Activated CD4-positive, alpha-beta T cell treated with anti-CD3 and anti-CD28 coated beads for 48 hours (primary cell): ENCODE measurements at places on chromosomes 4 and X.

DNA sequence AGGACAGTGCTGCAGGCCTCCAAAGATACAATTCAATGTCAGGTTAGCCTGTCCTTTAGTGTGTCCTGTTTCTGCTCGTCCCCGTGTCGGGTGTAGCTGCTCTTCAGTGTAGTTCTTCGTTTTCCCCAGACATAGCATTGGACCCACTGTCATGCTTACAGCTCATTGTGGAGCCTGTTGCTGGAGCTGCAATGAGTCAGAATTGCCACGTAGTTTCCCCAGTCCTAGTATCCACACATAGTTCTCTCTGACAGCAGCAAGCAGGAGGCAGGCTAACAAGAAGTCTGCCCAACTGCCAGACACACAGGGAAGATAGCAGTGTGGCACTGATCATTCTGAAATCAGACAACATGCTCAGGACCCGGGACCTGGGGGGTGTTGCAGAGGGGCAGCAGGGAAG, 49.2 kb downstream of the MOSPD2 start:
- DNase-seq: peak; percentile 5

GRCh38 chr4:24769571-24769970, 25.8 kb upstream of the SOD3 start:
- no peak for DNase-seq

DNA sequence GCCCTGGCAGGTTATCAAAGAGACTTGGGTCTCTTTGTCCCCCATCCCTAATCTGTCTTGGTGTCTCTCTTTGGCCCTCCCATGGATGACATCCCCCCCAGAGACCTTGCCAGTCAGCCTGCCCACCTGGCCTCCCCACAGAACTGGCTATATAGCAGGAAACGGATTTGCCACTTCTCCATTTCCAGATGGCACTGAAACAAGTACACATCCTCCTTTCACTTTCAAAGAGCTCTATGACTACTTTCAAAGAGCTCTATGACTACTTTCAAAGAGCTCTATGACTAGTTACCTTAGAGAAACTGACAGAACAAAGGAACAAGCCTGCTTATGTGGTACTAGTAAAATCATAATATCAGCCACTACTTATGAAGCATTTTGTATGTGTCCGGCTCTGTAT, 175.3 kb downstream of the MAML3 start:
- DNase-seq: peak; percentile 12

- no peak for DNase-seq
Observed at GRCh38 chr4:2824836-2825381, 18.7 kb upstream of the ADD1 start.

- DNase-seq: no peak
Observed at GRCh38 chr4:157838366-157838765, 334.5 kb downstream of the GASK1B start.

- no peak for DNase-seq
Observed at GRCh38 chrX:16702700-16703599, 9.5 kb downstream of the CTPS2 start.

- DNase-seq: no peak
Observed at GRCh38 chr4:108058685-108059440, 69.2 kb downstream of the HADH start.

DNA sequence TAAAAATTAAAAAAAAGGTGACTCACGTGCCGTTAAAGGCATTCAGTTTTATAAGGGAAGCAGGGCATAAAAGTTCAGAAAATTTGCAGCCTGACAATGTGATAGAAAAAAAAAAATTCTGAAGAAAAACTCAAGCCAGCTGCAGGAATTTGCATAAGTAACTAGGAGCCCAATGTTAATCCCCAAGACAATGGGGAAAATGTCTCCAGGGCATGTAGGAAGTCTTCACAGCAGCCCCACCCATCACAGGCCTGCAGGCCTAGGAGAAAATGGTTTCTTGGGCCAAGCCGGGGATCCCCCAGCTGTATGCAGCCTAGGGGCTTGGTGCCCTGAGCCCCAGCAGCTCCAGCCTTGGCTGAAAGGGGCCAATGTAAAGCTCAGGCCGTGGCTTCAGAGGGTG, 31.2 kb downstream of the CHM start:
- no peak for DNase-seq

DNA sequence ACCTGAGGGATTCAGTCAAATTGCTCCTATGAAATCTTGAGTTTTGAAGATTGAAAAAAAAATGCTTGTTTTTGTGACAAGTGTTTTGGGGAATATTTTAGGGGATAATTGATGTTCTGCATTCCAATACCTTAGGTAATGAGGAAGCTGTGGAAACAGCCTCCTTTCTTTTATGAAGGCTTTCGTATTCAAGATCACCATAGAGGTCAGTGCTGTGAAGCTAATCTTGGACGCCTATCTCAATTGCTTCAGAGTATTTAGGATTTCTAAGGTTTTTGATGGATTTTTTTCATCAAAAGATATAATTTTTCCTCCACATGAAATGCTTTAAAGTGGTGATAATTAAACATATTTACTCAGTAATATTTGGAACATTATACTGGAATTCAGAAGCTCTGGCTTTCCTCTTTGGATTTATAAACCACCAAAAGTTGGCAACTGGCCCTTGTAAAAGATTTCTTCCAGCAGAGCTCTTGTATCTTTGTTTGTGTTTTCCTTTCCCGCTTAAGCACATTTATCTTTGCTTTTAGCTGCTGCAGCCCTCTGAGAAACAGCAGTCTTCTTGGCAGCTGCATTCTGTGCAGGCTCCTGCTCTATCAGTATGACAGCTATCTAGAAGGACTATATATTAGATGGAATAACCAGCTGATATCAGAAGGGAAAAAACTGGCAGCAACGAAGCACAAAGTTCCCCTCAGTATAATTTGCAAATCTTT, 63.7 kb downstream of the HMGB2 start:
- no peak for DNase-seq

- no peak for DNase-seq
Observed at GRCh38 chr4:153137159-153137558, 67.1 kb upstream of the TRIM2 start.

- DNase-seq: no peak
Observed at GRCh38 chr4:98822144-98822543, 106.8 kb downstream of the EIF4E start.

GRCh38 chr4:6474053-6474568, 1.7 kb upstream of the PPP2R2C start:
- no peak for DNase-seq

DNA sequence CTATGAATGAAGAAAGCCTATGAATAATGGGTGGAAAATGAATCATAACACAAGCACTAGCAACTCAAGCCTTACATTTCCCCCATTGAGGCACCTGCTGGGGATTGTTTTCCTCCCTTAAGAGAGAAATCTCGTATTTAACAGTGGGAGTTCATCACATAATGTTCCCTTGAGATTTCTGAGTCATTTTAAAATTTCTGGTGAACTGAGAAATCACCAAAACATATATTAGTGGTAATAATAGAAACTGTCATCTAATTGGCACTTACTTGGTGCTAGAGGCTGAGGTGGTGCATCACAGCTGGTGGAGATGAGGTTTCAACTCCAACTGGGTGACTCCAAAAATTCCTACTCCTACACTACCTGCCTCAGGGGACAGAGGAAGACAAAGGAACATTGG, 561.3 kb upstream of the LCORL start:
- no peak for DNase-seq

DNA sequence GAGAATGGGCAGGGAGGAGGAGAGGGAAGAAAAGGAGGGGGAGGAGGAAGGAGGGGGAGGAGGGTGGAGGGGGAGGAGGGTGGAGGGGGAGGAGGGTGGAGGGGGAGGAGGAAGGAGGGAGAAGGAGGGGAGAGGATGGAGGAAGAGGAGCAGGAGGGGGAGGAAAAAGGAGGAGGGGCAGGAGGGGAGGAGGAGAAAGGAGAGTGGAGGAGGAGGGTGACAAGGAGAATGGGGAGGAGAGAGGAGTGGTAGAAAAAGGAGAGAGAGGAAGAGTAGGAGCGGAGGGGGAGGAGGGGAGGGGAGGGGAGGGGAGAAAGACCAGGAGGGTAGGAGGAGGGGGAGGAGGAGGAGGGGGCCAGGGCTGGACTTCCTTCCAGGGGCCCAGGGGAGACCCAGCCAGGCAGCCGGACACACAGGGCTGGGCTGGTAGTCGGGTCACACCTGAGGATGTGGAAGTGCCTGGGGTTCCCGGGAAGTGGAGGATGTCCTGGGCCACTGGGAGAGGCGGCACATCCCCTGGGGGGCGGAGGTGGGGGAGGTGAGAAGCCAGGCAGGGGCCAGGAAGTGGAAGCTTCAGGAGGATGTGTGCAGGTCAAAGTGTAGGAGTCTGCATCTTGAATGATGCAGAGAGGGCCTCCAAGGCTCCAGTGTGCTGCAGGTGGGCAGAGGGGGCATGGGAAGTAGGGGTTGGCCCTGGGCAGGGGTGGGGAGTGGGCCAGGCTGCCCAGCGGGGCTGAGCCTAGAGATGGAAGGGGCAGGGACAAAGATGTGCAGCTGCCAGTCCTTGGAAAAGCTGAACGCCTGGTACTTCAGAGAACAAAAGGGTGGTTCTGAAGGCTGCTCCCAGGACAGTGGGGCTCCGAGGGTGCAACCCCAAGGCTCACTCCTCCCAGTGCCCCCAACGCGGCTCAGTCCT, 18.8 kb downstream of the IL3RA start:
- no peak for DNase-seq

GRCh38 chrX:15864629-15865028, 10.0 kb upstream of the AP1S2 start:
- no peak for DNase-seq

- no peak for DNase-seq
Observed at GRCh38 chr4:181987392-181987791, 255.8 kb upstream of the TENM3 start.

- no peak for DNase-seq
Observed at GRCh38 chr4:80610845-80611677, 275.5 kb downstream of the CFAP299 start.

- DNase-seq: no peak
Observed at GRCh38 chr4:124206779-124207605, 505.5 kb downstream of the ANKRD50 start.

GRCh38 chrX:26649534-26649933, 433.6 kb downstream of the MAGEB5 start:
- no peak for DNase-seq

DNA sequence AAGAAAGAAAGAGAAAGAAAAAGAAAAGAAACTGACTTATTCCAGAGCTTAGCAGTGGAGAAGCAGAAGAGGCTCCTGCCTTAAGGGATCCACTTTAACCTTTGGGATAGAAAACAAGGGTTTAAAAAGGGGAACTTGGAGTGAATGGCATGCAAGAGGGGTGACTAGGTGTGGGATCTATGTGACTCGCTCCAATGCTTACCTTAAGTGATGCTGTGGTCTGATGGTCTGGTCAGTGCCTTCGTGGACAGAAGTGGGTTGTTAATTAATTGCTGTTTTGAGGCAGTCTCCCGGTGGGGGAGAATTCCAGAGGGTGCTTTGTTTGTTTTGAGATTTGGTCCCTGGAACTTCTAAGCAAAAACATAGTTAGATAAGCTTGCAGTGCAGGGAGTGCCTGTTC, 21.1 kb upstream of the RHOXF1 start:
- DNase-seq: no peak

DNA sequence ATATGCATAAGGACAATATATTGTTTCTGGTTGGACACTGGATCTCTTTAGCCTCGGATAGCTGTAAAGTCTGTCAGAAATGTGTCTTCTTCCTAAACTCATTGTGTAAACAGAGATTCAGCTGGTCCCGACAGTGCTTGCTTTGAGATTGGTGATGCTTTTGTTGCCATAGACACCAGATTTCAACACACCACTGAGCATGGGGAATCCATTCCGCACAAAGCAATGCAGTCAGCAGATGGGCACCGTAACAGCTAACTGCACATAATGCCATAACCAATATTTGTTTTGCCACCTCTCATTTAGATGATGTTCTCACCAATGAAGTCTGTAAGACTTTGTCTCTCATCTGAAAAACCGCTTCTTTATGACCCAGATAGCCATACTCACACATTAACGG, 33.3 kb upstream of the FAM47C start:
- no peak for DNase-seq

GRCh38 chr4:4619821-4620220, 78.0 kb upstream of the STX18 start:
- no peak for DNase-seq

DNA sequence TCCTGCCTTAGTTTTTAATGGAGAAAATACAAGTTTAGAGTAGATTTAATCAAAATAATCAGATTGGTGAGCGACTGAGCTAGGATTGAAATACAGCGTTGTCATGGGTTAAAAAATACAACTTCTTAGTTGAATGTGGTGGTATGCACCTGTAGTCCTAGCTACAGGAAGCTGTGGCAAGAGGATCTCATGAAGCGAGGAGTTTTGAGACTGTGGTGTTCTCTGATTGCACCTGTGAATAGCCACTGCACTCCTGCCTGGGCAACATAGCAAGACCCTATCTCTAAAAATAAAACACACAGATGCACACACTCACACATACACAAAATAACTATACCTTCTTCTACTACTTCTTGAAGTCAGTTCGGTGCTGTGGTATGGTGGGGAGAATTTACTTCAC, 19.8 kb upstream of the GBA3 start:
- no peak for DNase-seq

DNA sequence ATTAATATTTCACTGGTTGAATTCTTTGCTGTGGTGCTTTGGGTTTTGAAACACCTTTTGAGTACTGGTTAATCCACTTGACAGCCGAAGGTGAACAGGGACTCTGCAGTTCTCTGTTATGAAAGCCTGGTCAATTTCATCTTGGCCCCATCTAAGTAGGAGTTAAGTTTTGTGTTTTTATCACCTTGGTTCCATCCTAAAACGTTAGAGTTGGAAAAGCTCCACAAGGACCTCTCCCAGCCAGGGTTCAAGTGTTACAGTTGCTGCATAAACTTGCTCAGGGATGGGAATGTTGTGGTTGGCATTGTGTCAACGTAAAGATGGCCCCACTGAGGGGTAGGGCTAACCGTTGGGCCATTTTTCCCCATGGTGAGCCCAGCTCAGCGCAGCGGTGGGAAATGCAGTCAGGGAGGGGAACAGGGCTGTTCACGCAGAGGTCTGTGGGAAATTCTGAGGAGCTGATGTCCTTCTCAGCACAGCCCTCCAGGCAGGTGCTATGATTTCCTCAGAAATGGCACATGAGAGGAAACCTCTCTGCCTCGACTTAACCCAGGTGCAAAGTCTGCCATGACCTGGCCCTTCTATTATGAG, 188.7 kb downstream of the STIM2 start:
- DNase-seq: no peak

GRCh38 chr4:6999172-7000086, 43.7 kb upstream of the TADA2B start:
- peak; percentile 29 for DNase-seq

GRCh38 chrX:135522132-135522530, 1.7 kb downstream of the INTS6L start:
- DNase-seq: no peak

GRCh38 chr4:46844325-46844917, 64.6 kb downstream of the COX7B2 start:
- DNase-seq: peak; percentile 60

- no peak for DNase-seq
Observed at GRCh38 chr4:14726877-14727361, 275.4 kb upstream of the CPEB2 start.

DNA sequence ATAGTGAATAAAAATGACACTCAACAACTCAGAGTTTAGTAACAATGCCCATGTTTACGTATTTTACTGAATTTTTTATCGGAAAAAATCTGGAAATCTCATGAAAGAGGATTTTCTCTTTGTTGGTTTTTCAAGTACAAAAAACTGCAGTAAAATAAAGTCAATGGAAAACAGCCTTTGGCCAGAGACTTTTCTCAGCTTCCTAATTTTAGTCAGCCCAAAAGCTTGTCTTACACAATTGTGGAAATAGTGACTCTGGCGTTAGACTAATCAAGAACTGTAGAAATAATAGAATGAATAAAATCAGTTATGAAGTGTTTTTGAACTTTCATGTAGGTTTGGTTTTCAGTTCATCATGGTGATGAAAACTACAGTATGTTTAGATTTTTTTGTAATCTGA, 234.7 kb downstream of the DKK2 start:
- DNase-seq: no peak

GRCh38 chrX:44480591-44480990, 62.1 kb downstream of the FUNDC1 start:
- DNase-seq: no peak
